ENCODE measurements at places on chromosomes 7 and 10. TPM values are rescaled to one million over a fixed set of nuclear protein-coding genes. Genes with fewer than 3 reads are reported as not detected.

COL17A1 gene
- 1.9 TPM for total RNA-seq

SNCG gene
- 5.5 TPM for total RNA-seq

CALU gene
- total RNA-seq: 168 TPM

ABI1 gene
- total RNA-seq: 36.9 TPM

GIMAP6 gene
- not detected for total RNA-seq

DGKB gene
- total RNA-seq: 0.26 TPM

ELFN1 gene
- 3.7 TPM for total RNA-seq

DGKI gene
- total RNA-seq: 0.77 TPM

PKD1L1 gene
- 0.17 TPM for total RNA-seq

- no peaks in the 10 kb centered on the region for H3K36me3 ChIP-seq
- no peak overlapping the region for H3K27ac ChIP-seq
- no peaks in the 10 kb centered on the region for H3K27me3 ChIP-seq
- no peak for DNase-seq
Observed at GRCh38 chr10:45052700-45053099, 52.0 kb downstream of the ZNF22 start.

GRCh38 chr10:131431978-131432690 is 120.6 kb upstream of the TCERG1L start:
- H3K27me3 ChIP-seq: no peaks in the 10 kb centered on the region
- H3K36me3 ChIP-seq: no peaks in the 10 kb centered on the region
- DNase-seq: no peak
- no peak overlapping the region for H3K4me3 ChIP-seq

DNA sequence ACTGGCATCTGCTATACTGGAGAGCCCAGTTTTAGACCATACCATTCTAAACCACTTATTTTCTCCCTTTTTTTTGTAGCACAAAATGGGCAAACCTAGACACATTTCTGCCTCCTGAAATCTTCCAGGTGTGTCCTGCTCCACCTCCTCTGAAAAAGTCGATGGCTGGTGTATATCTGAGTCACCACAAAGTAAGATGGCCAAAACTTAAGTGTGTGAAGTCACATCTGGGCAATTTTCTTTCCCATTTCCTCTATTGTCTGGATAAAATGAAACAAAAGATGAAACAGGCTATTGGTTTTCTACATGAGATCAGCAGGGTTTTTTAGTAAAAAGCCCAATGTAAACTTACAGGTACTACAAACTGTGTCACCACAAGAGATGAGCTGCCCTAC is 65.5 kb downstream of the OSBPL3 start:
- peaks cover 7% of the 10 kb centered on the region for H3K4me1 ChIP-seq
- no peak for DNase-seq
- H3K4me3 ChIP-seq: no peak overlapping the region
- no peaks in the 10 kb centered on the region for H3K27me3 ChIP-seq

DNA sequence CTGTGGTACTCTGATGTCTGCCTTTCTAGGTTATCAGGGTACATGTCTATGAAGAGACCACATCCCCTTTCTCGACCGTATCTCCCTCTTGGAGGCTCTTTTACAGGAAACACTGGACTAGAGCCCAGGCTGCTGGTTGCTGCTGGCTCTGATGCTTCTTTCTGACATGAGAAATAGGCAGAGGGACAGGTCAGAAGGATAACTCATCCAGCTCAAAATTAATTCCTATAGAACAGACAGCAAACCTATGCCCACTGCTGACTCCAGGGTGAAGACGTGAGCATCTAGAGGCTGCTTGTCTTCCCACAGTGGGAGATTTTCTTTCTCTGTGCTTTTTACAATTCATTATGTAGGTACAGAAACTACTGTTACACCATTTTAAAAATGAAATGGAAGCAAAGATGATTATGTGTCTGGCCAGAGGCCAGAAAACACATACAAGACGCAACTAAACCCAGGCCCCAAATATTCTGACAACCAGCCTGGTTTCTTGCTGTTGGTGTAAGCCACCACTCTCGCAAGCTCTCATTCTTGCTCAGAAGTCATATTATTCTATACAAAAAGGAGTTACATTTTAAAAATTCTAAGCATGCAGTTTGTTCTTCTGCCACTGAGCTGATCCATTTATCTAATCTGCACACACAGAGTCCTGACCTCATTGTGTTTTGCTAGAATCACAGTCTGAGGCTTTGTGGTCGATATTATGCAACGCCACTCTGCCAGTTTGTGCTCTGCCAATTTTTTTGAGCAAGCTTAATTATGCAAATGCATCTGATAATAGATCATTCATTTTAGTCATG is 424.3 kb downstream of the KIF20B start:
- no peak overlapping the region for H3K27ac ChIP-seq
- no peaks in the 10 kb centered on the region for H3K27me3 ChIP-seq
- no peaks in the 10 kb centered on the region for H3K4me1 ChIP-seq
- no peak for DNase-seq
- H3K36me3 ChIP-seq: peaks cover under 1% of the 10 kb centered on the region
- no peak overlapping the region for H3K4me3 ChIP-seq

- DNase-seq: no peak
Observed at GRCh38 chr7:70867513-70867912, 264.4 kb upstream of the GALNT17 start.

DNA sequence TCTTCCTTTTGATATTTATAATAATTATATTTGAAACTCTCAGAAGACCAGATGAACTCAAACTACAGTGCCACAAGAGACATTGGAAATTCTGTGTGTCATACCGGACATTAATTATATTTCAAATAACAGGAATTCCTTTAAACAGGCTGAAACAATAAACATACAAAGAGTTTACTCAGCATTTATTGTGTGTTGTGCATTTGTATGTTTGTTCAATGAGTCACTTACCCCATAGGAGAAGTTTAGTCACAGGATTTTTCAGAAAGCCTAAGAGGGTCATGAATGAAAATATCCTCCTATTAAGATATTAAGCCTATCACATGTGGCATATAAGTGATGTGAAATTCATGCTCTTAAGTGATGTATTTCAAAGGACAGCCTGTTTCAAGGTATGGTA is 566.8 kb downstream of the CNTNAP2 start:
- no peak for DNase-seq
- no peak overlapping the region for H3K27ac ChIP-seq
- no peaks in the 10 kb centered on the region for H3K4me1 ChIP-seq
- no peak overlapping the region for H3K4me3 ChIP-seq
- H3K27me3 ChIP-seq: no peaks in the 10 kb centered on the region
- H3K36me3 ChIP-seq: no peaks in the 10 kb centered on the region

DNA sequence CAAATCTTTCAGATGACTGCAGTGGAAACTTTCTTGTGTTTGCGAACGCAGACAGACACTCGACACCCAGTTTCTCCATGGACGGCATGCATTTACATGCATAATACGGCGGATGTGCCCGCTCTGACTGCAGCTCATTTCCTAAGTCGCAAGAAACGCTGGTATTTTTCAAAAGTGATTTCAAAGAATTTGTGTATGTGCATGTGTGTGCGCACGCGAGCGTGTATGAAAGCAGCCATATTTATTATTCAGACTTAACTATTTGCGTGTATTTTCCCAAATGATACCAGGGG is 436.5 kb upstream of the MGMT start:
- no peaks in the 10 kb centered on the region for H3K36me3 ChIP-seq
- no peak overlapping the region for H3K4me3 ChIP-seq
- no peak for DNase-seq
- peaks cover 4% of the 10 kb centered on the region for H3K4me1 ChIP-seq
- H3K27ac ChIP-seq: no peak overlapping the region
- no peaks in the 10 kb centered on the region for H3K27me3 ChIP-seq

- no peak overlapping the region for H3K4me3 ChIP-seq
- no peaks in the 10 kb centered on the region for H3K36me3 ChIP-seq
Observed at GRCh38 chr7:142002179-142002578, 6.5 kb downstream of the MGAM start.

- H3K4me1 ChIP-seq: no peaks in the 10 kb centered on the region
- H3K27me3 ChIP-seq: no peaks in the 10 kb centered on the region
- no peak overlapping the region for H3K27ac ChIP-seq
- no peak overlapping the region for H3K4me3 ChIP-seq
- H3K36me3 ChIP-seq: peaks cover 2% of the 10 kb centered on the region
Observed at GRCh38 chr10:95332666-95333249, 42.0 kb upstream of the PDLIM1 start.

GRCh38 chr7:115293628-115294240 is 371.8 kb downstream of the MDFIC start:
- H3K27me3 ChIP-seq: no peaks in the 10 kb centered on the region
- no peak for DNase-seq
- H3K4me1 ChIP-seq: no peaks in the 10 kb centered on the region
- H3K27ac ChIP-seq: no peak overlapping the region
- no peaks in the 10 kb centered on the region for H3K36me3 ChIP-seq
- H3K4me3 ChIP-seq: no peak overlapping the region

GRCh38 chr7:47335557-47336471 is 246.1 kb downstream of the TNS3 start:
- no peaks in the 10 kb centered on the region for H3K36me3 ChIP-seq
- DNase-seq: no peak
- no peak overlapping the region for H3K27ac ChIP-seq
- H3K4me3 ChIP-seq: no peak overlapping the region

- no peaks in the 10 kb centered on the region for H3K27me3 ChIP-seq
- peaks cover 51% of the 10 kb centered on the region for H3K36me3 ChIP-seq
- H3K4me3 ChIP-seq: peak overlapping the region; percentile 90
- H3K4me1 ChIP-seq: no peaks in the 10 kb centered on the region
Observed at GRCh38 chr10:97426776-97427570, 982 bp downstream of the PGAM1 start.

DNA sequence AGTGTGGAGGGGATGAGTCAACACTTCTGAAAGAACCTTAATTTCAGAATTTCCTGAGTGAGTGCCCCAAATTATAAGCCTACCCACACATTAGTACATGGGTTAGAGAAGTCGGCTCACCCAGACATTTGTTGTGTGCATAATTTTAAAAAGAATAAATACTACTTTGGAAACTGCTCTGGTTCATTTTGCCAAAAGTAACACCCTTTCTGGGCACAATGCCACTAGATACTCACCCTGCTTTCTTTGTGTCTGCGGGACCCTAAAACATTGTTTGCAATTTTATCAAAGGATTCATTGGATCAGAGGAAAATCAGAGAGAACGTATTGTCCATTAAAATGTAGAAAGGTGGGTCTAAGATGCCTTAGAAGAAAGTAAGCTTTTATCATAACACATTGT is 245.5 kb upstream of the NRP1 start:
- H3K36me3 ChIP-seq: peaks cover 4% of the 10 kb centered on the region
- H3K4me1 ChIP-seq: no peaks in the 10 kb centered on the region
- H3K4me3 ChIP-seq: no peak overlapping the region

- H3K27me3 ChIP-seq: no peaks in the 10 kb centered on the region
- no peaks in the 10 kb centered on the region for H3K4me1 ChIP-seq
- no peak overlapping the region for H3K27ac ChIP-seq
Observed at GRCh38 chr10:35559416-35559815, 45.7 kb upstream of the GJD4 start.

DNA sequence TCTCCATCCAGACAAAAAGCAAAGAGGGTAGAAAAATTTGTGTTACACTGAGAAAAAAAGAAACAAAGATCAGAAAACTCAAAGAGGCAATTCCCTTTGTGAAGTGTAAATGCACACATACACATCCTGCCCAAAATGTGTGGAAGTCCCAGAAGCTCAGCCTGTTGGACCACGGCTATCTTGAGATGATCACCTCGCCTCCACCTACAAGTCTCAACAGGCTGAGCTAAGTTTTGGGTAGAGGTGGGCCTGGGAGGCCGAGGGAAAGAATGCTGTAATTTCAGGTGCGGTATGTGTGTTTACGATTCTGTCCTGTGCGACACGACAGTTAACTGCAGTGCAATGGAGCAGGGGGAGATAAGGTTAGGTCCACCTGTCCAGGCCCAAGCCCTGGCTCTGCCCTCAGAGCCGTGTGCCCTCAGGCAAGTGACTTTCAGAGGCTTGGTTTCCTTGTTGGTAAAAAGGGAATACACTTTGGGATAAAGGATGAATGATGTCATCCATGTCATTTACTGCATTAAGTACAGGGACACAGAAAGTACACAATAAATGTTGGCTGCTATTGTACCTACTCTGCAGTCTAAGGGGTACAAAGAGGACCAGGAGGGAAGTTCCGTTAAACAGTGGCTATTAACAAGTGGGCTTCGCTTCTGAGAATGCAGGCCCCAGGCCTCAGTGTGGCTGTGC is 67.3 kb downstream of the AFAP1L2 start:
- no peak overlapping the region for H3K27ac ChIP-seq
- no peaks in the 10 kb centered on the region for H3K27me3 ChIP-seq
- no peak for DNase-seq
- H3K4me3 ChIP-seq: no peak overlapping the region
- no peaks in the 10 kb centered on the region for H3K36me3 ChIP-seq

GRCh38 chr10:21289961-21290360 is 235.5 kb downstream of the SKIDA1 start:
- peaks cover 23% of the 10 kb centered on the region for H3K36me3 ChIP-seq
- no peak overlapping the region for H3K27ac ChIP-seq
